ENCODE measurements at places on chromosomes 2 and 18. TPM values are rescaled to one million over a fixed set of nuclear protein-coding genes. Genes with fewer than 3 reads are reported as not detected.

Gene DNAJC5G
- not detected for polyA plus RNA-seq

Gene DNAH7
- 0.07 TPM for polyA plus RNA-seq

Gene PLGLB2
- polyA plus RNA-seq = not detected

Gene SIX3
- polyA plus RNA-seq = not detected

Gene HRH4
- polyA plus RNA-seq = 0.10 TPM

Gene CGREF1
- not detected for polyA plus RNA-seq

Gene AQP12B
- not detected for polyA plus RNA-seq

Gene ANKRD36B
- polyA plus RNA-seq = 0.60 TPM

Gene UGT1A3
- not detected for polyA plus RNA-seq

Gene RNF144A
- 0.30 TPM for polyA plus RNA-seq

Gene DSEL
- 0.05 TPM for polyA plus RNA-seq

Gene TMEM37
- not detected for polyA plus RNA-seq

Gene PHOSPHO2
- polyA plus RNA-seq = 0.74 TPM

Gene LYPD6
- not detected for polyA plus RNA-seq

Gene TXNDC2
- 0.36 TPM for polyA plus RNA-seq

Gene EFR3B
- polyA plus RNA-seq = not detected

Gene GATA6
- polyA plus RNA-seq = not detected

Gene EHD3
- polyA plus RNA-seq = 1.5 TPM

Gene IGFBP2
- not detected for polyA plus RNA-seq

Gene MAP3K2
- 66.3 TPM for polyA plus RNA-seq

Gene ARL4C
- polyA plus RNA-seq = 6.4 TPM

Gene ORC4
- polyA plus RNA-seq = 34.0 TPM

Gene SCN7A
- not detected for polyA plus RNA-seq
